ENCODE measurements at places on chromosomes 6 and 20. TPM values are rescaled to one million over a fixed set of nuclear protein-coding genes. Genes with fewer than 3 reads are reported as not detected.

DNA sequence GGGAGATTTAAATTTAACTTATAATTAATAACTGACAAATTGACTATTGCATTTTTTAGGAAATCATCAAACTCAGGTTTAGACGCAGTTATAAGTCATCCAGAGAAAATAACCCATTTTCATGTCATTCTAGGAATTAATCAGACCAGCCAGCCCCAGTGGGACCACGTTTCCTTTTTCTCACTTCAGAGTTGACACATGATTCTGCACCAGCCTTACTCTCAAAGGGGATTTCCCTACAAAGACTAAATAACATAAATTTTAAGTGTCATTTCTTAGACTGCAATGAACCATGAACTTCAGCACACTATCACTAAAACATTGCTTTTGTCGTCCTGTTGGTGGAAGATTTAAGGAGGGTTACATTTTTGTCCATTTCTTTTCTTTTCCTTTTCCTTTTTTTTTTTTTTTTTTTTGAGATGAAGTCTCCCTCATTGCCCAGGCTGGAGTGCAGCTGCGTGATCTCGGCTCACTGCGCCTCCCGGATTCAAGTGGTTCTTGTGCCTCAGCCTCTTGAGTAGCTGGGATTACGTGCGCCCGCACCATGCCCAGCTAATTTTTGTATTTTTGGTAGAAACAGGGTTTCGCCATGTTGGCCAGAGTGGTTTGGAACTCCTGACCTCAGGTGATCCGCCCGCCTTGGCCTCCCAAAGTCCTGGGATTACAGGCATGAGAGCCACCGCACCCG is 3.6 kb downstream of the IPCEF1 start:
- DNase-seq = peak; percentile 56

The IP6K3 gene
- total RNA-seq = not detected

DNA sequence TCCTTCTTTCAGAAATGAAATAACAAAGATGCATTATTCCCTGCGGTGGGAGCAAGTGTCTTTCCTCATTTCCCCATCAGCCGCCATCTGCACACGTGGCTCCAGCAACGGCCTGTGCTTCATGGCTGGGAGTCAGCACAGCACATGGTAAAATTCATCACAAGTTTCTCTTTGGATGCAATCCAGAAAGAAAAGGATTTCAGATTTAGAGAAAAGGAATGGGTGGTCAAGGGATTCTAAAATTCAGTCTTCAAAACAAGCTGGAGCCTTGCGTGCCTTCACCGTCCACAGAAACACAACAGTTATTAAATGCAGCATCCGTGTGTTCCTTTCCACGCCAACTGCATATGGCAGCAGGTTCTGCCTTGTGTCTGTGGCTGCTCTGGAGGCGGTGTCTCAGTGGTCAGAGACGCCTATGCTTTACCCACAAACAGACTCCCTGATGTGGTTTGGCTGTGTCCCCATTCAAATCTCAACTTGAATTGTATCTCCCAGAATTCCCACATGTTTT is 107.6 kb downstream of the THBS2 start:
- no peak for DNase-seq

GRCh38 chr20:44589537-44589936 is 7.2 kb downstream of the PKIG start:
- no peak for DNase-seq

- no peak for DNase-seq
These were observed 754.8 kb upstream of the DEFB115 start for GRCh38 chr20:30502670-30503069.
